ENCODE measurements at places on chromosomes 12 and 14.

DNA sequence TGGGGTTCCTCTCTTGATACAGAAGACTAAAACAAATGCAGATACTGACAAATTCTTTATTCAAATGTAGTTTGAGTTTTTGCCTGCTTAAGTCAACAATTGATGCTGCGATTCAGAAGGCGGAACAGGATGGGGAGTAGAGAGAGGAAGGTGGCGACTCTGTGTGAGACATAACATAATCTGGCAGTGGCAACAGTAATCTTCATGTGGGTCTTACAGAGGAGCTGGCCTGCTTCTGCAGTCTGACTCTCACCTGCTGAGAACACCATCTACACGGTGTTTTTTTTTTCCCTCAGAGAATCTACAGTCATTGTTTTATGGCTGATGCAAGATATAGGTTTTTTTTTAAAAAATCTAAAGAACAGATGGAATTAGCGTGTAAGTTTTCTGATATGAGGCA is 10.1 kb downstream of the CCDC92 start:
- DNase-seq: no peak

- no peak for DNase-seq
Measured at GRCh38 chr12:2092890-2093289, 40.1 kb downstream of the CACNA1C start.

GRCh38 chr14:32587461-32587860 is 258.4 kb downstream of the AKAP6 start:
- DNase-seq: no peak

GRCh38 chr12:108905725-108906124 is 25.8 kb downstream of the DAO start:
- no peak for DNase-seq

GRCh38 chr12:110670161-110670701 is 18.7 kb downstream of the HVCN1 start:
- no peak for DNase-seq
